ENCODE measurements at places on chromosomes 6 and 20.
A peak's percentile ranks its signal among the peaks of the same experiment; 100 is the strongest.

- no peak for DNase-seq
Measured at GRCh38 chr20:15297059-15297875, 959.9 kb upstream of the FLRT3 start.

- DNase-seq = no peak
Measured at GRCh38 chr6:160082627-160083026, 39.0 kb upstream of the SLC22A1 start.

- DNase-seq = no peak
Measured at GRCh38 chr6:53244958-53245357, 96.3 kb upstream of the GCM1 start.

DNA sequence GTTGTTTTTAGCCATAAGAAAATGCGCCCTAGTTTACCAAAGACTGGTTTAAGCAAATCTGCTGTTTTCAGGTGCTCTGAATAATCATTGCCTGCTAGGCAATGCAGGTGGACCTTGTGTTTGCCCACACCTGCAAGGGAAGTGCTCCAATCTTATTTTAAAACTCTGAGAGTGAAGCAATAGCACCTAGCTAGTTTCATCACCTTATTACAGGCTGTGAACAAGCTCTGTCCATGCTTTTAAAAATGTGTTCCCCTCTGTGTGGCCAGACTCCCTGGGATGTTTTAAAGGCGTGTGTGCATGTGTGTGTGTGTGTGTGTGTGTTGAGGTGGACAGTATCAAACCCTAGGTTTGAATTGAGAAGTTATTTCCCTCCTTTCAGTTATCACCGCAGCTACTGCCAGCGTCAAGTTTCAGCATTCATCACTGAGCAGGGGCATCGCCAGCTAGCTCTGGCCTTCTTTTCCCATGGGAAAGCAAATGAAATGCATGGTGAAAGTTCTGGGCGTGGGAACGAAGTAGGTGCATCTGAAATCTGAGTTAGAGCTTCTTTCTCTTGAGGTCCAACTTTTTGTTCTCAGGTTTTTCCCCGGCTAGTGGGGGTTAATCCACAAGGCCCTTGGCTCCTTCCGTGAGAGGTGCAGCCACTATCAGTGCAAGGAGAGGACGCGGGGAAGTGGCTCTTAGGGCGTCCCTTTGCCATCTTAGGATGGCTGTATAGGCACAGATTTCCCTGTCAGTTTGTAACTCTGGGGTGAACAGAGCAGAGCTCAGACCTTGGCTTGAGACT, 30.8 kb downstream of the DUSP22 start:
- no peak for DNase-seq

DNA sequence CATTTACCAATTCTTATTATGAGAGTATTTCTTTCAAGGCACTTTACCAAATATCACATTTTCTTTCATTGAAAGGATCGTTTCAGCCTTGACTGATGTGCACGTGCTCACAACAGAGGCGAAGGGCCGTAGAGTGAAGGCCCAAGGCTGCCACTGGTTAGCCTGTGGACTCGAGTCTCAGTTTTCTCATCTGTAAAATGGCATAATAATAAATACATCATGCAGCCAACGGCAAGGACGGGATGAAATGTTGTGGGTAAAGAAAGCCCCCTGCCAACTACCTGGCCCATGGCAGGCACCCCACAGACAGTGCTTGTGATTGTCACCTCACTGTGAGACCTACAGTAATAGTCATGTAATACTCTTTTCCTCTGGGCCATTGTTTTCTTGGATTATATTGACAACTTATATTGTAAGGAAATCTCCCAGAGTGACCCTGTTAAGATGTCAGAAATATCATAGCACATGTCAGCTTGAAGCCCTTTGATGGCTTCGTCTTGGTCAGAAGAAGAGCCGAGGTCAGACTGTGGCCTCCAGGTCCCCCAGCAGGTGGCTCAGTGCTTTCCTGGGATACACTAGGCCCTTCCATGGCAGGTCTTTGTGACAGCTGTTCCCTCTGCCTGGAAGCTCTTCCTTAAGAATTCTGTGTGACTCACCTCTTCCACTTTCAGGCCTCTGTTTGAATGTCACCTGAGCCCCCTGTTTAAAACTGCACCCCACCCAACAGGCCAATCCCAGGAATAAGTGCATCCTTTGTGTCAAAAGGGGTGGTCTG, 36.3 kb downstream of the FAM50B start:
- peak; percentile 26 for DNase-seq

- DNase-seq = no peak
Measured at GRCh38 chr6:166417285-166417691, 34.5 kb upstream of the MPC1 start.

GRCh38 chr20:40497899-40498691, 190.9 kb downstream of the MAFB start:
- DNase-seq = no peak

DNA sequence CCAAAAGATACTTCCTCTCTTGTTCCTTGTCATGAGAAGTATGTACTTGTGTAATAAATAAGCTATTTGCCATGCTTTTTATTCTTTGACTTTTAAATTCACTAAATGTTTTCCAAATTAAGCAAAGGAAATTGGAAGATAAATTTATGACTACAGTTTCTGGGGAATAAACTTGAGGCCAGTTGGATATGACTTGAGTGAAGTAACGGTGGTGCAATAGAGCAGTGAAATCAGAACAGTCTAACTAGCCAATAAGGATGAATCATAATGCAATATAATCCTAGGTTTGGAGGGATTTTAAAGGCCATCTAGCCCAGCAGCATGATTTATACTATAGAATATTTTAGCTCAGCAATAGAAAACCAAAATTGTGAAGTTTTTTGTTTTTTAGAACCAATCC, 183.8 kb upstream of the TCF21 start:
- DNase-seq = no peak

GRCh38 chr20:37114012-37114411, 18.2 kb upstream of the RBL1 start:
- no peak for DNase-seq

DNA sequence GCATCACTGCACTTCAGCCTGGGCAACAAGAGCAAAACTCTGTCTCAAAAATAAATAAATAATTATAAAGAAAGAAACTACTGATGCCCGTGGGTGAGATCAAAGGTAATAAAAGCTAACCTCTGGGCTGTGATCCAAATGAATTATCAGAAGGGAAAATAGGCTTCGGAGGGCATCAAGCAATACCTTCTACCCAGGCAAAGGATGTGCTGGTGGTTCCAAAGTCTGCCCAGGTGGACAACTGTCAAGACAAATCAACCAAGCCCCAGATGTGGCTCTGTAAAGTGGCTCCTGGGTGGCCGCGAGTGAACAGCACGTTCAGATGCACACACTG, 95.6 kb downstream of the SCML4 start:
- no peak for DNase-seq

DNA sequence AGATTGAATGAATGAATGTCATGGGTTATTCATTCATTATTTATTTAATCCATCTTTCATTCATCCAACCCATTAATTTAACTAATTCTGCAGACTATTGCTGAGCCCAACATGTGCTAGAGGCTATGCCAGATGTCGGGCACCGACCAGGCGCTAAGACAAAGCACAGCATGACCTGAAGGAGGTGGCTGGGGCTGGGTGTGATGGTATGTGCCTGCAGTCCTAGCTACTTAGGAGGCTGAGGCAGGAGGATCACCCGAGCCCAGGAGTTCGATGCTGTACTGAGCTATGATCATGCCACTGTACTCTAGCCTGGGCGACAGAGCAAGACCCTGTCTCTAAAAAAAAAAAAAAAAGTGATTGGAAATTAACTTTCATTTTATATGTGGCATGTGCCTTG, 5.7 kb upstream of the SLC22A7 start:
- no peak for DNase-seq

GRCh38 chr20:32959351-32960221, 44.6 kb downstream of the SUN5 start:
- no peak for DNase-seq

DNA sequence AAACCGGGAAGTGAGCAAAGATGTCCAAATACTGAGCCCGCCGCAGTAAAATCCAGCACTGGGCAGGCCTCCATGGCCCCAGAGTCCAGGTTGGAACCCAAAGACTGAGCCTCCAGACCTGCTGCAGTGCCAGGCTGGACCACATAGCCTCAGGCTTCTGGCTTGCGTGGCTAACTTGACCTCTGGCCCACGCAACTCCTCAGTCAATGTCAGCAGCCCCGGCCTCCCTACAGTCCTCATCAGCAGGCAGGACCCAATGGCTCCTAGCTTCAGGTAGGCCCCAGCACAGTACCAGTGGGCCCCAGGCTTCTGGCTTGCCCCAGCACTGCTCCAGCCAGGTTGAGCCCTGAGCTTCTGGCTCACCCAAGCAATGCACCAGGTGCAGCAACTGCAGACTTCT, 245.1 kb upstream of the AFDN start:
- no peak for DNase-seq

DNA sequence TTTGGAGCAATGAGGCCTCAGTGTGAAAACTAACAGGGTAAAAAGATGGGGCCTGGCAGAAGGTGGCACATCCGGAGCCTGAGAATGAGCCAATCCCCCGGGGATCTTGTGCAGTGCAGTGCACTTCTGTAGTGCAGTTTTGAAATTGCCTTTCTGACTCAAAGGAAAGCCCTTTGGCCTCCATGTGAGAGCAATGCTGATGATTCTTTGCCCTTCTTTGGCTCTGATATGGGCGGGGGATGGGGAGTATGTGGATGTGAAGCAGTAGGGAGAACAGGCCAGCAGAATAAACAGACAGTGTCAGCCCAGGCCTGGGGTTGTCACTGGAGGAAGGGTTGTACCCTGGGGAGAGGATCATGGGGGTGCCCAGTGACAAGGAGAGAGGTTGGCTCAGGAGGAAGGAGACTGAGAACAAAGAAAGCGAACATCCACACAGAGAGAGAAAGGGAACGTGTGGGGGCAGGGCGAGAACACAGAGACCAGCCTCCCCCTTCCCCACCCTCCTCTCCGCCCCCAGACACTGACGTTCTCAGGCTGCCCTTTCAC, 351.2 kb downstream of the CDC5L start:
- no peak for DNase-seq

DNA sequence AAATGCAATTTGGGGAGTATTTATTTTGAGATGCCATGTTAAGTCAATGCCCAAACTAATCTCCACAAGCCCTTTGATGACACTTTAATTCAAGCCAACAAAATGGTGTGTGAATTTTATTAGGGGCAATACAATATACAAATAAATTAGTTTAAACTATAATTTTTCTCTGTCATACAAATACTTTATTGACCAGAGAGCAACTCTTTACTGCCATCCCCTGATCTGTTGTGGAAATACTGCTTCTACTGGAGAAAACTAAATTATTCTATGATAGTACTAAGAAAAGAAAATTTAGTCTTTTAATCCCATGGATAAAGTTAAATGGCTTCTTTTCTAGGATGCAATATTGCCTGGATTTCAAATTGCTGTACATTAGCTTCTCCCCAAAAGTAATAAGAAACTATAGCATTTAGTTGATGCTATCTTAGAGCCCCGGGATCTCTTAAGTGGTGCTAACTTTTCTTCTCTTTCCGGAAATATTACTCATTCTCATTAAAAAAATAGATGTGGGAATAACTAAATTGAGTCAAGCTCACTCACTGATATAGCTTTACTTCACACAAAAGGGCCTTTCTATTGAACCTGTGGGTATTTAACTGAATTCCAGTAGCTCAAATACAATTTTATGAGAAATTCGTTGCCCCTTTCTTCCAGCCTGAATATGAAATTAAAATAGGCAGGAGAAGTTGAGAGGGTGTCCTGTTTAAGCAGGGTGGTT, 49.2 kb downstream of the SMPDL3A start:
- no peak for DNase-seq

DNA sequence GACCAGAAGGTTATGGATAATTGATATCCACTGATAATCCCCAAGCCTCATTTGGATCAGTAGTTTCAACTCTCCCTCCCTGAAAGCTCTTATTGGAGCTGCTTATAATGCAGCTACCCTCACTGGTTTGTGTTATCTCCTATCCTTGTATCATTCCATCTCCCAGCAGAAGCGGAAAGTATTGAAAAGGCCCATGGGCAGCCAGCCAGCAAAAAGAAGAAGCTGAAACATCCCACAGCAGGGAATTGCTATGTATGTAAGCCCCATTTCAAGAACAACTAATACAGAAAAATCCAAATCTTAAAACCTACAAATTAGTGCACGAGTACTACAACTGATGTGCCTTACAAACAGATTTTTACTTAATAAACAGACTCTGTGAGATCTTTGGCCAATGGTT, 269.0 kb upstream of the ECI2 start:
- no peak for DNase-seq

DNA sequence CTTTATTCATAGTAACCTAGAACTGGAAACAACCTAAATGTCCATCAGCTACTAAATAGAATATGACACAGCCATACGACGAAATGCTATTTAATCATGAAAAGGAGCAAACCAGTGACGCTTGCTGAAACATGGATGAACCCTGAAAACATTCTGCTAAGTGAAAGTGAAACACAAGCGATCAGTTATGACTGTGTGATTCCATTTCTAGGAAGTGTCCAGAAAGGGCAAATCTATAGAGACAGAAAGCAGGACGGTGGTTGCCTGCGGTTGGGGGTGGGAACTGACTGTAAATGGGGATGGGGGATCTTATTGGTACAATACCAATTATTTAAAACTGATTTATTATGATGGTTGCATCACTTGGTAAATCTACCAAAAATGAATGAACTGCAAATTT, 126.8 kb downstream of the IPCEF1 start:
- DNase-seq = no peak

GRCh38 chr6:81772741-81773140, 20.3 kb upstream of the TENT5A start:
- DNase-seq = no peak

DNA sequence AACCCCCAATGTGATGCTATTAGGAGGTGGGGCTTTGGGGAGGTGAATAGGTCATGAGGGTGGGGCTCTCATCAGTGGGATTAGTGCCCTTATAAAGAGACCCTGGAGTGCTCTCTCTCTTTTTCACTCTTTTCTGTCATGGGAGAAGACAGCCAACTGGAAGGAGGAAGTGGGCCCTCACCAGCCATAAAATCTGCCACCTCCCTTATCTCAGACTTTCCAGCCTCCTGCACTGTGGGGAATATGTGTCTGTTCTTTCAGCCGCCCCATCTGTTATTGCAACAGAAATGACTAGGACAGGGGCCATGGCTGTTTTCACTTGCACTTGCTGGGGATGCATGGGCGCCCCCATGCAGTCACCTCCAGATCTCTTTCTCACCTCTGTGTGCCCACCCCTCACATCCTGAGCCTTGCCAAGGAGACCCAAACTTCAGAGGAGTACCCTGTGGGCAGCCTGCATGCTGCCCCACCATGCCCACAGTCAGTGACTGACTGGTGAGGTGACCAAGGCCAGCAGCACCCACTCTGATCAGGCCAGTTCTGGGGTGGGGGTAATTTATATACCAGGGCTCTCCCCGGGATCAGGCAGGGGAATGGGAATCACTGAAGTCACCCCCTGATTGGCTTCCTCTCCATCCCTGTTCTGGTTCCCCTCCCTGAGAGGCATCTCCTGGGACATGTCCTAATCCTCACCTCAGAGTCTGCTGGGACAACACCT, 118.4 kb downstream of the ANKRD60 start:
- DNase-seq = no peak

DNA sequence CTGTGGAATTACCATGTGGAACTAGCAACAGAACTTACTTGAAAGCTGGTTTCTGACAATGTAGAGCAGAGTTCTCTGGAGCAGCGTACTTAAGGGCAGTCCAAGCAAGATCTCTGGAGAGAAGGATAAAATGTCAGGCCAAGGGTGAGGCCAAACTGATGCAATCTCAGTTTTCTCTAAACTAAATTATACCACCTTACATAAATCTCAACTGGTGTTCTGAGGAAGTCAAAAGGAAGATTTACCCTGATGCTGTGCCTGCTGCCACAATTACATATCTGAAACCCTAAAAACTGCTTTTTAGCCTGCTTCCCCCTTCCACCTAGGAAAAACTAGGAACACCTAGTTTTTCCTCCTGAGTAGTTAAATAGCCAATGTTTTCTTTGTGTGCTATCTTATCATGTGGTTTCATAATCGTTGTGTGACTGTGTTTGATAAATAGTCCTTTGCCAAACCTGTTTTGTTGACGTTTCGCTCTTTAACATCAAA, 28.1 kb downstream of the NCOA7 start:
- DNase-seq = no peak

Data from SW 1271 (cell line).